NCI-H526 (cell line): ENCODE measurements at places on chromosomes 1 and 21.
A peak's percentile ranks its signal among the peaks of the same experiment; 100 is the strongest.

- no peak for DNase-seq
Observed at GRCh38 chr1:63704443-63704842, 69.4 kb upstream of the ROR1 start.

DNA sequence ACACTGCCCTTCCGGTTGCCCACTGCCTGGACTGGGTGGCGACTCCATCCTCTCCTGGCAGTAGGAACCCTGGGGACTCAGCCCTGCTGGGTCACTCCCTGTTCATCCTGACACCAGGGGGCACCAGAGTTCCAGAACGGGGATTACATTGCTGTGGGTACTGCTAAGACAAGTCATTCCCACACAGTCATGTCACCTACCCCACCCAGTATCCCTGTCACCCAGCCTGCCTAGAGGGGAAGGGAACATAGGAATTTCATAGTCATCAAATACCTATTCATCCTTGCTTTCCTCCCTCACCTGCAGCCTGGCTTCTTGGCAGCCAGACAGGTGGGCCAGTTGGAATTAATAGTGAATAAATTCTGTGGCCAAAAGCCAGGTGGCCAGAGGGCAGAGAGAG lies 9.8 kb upstream of the SFN start:
- peak; percentile 35 for DNase-seq

GRCh38 chr1:159120317-159120716 lies 43.8 kb upstream of the AIM2 start:
- DNase-seq: no peak

DNA sequence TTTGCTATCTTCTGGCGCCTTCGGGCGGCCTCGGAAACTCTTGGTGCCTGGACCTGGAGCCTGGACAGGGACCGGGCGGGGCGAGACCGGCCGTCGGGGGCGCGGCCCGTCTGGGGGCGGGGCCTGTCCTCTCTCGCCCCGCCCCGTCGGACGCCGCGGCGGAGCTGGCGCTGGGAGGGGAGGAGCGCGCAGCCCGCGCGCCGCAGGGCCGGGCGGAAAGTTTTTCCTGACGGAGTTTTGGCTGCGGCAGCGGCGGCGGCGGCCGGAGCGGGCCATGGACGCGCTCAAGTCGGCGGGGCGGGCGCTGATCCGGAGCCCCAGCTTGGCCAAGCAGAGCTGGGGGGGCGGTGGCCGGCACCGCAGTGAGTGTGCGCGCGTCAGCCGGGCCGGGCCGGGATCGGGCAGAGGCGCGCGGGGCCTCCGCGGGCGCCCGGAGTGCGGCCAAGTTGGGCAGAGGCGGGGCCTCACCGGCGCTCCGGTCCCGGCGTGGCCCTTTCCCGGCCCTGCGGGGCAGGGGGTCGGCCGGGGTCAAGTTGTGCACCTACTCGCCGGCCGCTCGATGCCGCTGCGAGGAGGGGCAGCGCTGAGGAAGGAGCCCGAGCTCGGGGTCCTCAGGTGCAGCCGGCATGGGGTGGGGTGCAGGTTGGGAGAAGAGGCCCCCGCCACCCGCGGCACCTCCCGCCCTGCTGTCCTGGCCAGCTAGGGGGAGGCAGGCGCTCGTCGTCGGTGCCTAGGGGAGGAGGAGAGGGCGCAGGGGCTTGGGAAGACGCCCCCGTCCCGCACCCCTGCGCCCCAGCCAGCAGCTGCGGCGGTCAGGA lies at the start of gene LDLRAP1:
TSS of gene LDLRAP1 (plus strand) at position 182 of the 818 bp plus-strand sequence. CDS start at position 275, 93 bp downstream.
- peak; percentile 60 for DNase-seq

DNA sequence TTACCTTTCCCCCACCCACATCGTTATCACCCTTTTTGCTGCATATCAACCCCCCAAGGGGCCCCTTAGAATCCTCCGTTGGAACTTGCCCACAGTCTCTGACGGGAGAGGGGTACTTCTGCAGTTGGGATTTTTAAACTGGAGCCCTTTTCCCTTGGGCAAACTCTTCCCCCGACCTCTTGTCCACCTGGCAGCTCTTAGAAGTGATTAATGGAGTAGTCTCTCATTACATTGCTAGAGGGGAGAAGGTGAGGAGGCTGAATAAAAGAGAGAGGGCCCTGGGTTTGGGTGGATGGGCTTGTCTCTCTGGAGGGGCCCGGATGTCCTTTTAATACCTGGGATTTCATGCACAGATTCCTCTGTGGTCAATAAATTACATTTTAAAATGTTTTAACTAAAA lies 27.2 kb upstream of the TSPAN2 start:
- no peak for DNase-seq

GRCh38 chr1:210360852-210361477 lies 32.3 kb downstream of the HHAT start:
- peak; percentile 41 for DNase-seq

- no peak for DNase-seq
Observed at GRCh38 chr1:157314408-157314807, 176.2 kb upstream of the ETV3 start.

DNA sequence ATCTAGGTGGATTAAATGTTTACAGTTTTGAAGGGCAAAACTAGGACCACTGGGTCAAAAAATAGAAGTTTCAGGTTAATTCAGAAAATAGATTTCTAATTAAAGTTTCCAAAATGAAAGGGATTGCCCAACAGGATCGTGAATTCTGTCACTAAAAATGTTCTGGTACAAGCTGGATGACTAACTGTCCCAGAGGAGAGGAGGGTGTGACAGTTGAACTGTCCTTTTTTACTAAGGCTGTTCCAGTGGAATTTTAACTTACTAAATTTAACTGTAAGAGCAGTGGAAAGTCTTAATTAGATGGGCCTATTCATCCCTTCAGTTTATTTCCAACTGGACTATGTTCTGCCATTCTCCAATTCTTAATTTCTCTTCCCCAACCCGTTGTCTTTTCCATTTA lies 7.2 kb downstream of the SNX7 start:
- DNase-seq: no peak

- no peak for DNase-seq
Observed at GRCh38 chr1:211738691-211739301, 63.4 kb upstream of the NEK2 start.

DNA sequence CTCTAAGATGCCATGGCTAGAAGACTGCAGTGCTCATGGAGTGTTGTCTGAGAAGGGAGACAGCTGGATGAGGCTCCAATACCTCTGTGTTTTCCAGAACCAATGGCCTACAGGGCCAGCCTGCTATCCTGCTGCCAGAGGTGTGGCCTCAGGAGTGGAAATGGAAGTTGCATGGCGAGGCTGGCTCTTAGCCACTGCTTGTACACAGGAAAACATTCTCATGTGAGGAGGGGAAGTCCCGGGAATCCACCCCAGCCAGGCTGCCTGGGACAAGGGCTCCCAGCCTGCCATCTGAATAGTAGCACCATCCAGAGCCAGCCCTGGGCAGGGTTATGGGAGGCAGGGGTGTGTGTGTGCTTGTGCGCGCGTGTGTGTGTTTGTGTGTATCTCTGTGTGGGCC lies 56.5 kb downstream of the SDC3 start:
- no peak for DNase-seq
